ENCODE measurements at places on chromosomes 16 and 17.

GRCh38 chr16:6165330-6165979 is 1067.9 kb upstream of the EEF2KMT start:
- DNase-seq, result no peak

- DNase-seq, result no peak
Observed at GRCh38 chr17:28553000-28553505, 629 bp upstream of the UNC119 start.

GRCh38 chr16:85448557-85449190 is 164.4 kb upstream of the GSE1 start:
- peak; percentile 55 for DNase-seq

DNA sequence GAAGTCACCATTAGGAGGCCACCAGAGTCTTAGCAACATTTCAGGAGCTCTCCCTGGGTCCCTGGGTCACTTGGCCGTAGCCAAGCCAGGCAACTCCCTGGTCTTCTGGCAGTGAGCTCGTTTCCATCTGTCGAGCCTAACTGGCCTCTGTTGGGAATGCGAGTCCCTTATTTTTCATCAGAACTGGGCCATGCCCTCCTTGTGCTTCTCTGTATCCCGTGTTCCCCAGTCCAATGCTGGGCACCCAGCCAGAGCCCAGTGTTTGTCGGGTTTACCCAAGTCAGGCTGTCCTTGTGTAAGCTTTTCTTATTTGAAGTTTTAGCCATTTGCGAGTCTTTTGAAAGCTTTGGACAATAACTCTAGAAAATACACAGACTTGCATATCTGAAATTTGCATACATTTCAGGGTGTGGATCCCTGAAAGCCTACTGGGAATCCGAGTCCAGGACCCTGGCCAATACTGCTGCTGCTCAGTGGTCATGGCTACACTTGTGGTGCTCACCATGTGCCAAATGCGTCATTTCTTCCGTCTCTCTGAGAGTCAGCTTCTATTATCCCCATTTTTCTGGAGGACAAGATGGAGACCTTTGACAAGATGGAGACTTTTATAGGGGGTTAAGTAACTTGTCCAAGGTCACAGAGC is 81.6 kb upstream of the LGALS9 start:
- no peak for DNase-seq

DNA sequence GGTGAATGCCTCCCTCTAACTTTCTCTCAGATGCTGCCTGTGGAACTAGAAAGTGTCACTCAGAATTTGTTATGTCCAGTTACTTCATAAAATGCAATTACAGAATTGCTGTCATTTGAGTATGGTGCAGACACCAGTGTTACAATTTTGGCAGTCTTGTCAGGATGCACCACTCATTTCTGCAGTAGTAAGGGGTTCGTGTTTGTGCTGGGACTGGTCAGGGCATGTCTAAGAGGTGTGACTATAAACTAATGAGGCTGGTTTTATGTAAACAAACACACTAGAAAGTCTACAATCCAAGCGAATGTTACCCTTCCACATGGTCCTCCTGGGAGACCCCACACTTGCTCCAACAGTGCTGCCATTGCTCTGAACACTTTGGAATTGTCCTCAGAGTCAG is 206.2 kb downstream of the ANKFN1 start:
- no peak for DNase-seq

DNA sequence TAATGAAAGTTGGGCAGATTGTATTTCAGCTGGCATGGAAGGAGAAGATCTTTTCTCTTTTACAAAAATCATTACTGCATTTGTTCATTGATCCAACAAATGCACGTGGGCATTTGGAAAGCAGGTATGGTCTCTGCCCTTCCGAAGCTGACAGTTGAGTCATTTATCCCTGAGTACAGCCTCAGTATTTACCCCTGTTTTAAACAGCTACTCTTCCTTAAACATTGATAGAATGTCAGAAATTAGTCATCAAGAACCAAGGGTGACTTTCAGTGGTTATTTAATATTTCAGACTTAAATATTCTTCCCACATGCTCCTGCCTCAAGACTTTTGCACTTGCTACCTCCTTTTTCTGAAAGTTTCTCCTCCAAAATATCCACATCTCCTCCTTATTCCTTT is 226.7 kb upstream of the HSBP1 start:
- no peak for DNase-seq

DNA sequence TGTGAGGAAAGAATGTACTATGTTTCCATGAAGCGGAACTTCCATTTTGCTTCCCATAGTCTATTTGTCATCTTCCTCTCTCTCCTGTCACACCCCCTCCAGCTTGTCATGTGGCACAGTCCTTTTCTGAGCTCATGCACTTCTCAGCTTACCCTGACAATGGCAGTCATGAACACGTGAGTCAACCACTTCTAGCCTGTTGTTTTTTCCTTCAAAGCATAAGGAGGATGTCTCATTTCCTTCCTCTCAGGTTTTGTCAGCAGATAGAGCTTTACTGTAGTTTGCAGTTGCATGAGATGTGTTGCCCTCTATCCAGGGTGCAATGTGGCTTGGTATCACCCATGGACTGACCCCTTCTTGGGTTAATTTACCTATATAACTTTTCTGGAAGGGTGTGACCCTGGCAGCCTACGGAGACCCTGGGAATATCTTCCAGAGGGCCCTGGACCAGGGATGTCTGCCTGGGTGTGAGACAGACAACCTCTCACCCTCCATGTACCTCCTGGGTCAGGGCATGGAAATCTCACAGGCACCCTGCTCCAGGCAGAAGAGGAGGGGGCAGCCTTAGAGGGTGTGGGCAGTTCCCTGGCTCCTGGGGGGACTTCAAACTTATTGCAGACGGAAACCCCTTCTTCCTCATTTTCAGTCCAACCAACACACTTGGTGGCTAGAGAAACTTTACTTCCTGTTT is 4.0 kb upstream of the ZNF267 start:
- DNase-seq, result peak; percentile 82
